ENCODE measurements at places on chromosomes 3 and 15.

DNA sequence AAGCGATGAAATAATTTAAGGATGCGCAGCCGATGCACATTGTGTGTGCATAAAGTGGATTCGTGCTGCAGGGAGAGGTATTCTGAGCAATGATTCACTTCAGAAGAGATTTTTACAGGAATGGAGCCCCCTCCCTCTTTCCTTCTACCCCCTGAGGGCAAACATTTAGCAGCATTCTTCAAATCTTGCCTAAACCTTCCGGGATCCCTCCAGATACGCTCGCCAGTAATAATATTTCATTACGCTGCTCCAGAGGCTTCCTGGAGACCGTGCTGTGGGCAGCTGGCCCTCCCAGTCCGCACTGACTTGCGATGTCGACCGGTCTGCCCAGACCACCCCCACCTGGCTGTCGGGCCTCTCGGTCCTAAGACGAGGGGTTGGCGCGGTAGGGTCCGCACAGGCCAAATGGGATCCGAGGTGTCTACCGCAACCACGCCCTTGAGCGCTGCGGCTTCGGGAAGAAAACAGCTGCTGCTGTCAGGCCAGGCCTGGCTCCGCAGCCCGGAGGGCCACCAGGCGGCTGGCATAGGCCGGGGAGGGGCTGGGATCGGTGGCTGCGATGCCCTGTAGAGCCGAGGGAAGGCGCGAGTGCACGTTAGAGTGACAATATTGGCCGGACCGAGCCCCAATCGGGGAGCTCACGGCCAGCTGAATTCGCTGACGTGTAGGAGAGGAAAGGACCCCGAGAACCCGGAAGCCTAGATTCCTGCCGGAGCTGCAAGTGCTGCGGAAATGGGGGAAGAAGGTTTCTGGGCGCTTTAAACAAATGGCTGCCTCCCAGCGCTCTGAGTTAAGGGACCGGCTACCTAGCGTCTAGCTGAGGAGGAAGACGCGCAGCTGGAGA, 14.3 kb downstream of the ZIC4 start:
- no peak for DNase-seq

DNA sequence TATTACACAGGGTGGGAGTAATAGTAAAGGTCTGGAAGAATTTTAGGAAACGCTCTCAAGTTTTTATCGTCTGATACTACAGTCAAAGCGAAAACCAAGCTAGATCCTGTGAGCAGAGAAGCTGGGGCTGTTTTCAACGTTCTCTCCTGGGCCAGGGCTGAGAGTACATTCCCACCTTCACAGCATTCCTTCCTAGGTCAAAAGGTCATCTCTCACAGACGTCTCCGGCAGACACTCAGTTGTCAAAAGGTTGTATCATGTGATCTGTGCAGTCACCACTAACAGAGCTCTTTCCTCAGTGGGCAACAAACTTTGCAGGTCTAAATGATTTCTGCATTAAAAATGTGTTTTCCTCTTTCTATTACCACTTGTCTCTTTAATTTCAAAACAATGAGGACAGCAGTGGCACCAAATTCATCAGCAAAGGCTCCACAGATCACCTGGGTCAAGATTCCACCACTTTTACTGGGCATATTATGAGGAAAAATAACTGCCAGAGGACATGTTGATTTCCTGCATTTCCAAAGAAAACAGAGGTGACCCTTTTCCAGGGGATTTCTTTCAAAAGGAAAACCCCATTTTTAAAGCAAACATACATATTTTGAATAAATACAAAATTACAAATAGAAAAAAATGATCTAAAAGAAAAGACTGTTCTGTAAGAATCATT, 41.9 kb downstream of the MEIS2 start:
- no peak for DNase-seq

DNA sequence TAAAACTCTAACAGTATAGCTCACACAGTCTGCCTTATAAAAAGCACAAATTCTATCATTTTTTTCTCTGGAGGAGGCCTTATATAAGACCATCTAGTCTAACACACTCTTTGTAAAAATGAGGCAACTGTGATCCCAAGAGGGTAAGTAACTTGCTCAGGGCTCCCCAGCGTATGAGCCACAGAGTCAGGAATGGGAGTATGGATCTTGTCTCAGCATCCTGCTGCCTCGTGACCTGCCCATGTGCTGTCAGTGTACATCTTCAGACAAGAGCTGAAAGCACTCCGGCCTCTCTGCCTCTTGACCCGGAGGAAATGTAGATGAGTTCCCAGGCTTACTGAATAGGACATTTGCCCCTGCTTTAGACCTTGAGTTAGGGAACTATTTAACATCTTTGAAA, 28.4 kb upstream of the MEF2A start:
- no peak for DNase-seq

- no peak for DNase-seq
Observed at GRCh38 chr3:23341147-23341838, 138.2 kb downstream of the UBE2E2 start.

- no peak for DNase-seq
Observed at GRCh38 chr15:90782442-90782841, 65.3 kb downstream of the BLM start.
